ENCODE measurements at places on chromosomes 12 and 14.

DNA sequence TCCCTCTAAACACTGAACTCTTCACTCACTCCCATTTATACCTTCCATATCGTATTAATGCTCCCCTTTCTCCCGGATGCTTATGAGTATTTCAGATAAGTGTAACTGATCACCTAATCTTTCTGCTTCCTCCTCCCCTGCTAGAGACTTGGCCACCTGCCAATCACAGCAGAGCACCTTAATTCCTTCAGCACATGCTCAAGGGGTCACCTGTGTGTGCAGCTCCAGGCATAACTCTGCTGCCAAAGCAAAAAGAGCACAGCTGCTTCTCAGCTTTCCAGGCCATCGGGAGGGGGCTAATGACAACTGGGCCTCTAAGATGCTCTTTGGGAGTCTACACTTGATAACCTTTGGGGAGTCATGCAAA is 106.9 kb upstream of the DYRK2 start:
- peak; percentile 76 for DNase-seq

DNA sequence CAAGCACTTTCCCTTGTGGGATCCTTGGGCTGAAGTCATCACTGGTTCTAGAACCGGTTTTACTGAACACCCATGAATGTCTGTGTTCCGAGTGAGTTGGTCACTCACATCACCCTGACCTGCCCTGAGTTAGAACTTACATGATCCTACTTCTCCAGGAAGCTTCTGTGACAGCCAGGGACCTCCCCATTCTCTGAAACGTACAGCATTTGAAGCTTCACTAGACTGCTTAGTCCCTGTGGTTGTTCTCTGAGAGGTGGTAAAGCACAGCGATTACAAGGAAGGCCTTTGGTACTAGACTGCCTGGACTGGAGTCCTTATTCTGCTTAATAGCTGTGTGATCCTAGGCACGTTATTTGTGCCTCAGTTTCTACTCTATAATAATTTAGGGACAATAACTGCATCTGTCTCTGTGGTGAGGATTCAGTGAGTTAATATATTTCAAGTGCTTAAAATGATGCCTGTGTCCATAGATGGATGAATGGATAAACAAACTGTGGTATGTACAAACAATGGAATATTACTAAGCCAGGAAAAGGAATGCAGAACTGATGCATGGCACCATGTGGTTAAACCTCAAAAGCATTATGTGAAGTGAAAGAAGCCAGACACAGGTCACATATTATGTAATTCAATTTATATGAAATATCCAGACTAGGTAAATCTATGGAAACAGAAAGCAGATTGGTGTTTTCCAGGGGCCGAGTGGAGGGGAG is 54.7 kb upstream of the DDX11 start:
- no peak for DNase-seq

DNA sequence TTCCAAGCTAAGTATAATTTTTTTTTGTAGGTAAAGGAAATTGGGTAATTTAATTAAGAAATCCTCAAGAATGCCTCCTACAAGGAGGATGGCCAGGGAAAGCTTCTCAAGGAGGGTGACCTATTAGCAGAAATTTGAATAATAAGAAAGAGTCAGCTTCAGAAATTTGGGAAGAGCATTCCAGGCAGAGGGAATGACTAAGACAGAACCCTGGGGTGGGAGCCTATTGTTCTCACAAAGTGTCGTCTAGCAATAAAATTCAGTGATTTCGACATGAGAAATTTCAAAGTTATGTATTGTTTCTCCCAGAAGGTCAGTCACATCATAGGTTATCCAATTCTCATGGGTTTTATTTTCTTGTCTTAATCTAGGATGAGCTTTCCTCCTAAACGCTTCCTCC is 1168.4 kb downstream of the AACS start:
- DNase-seq, result no peak

- DNase-seq, result peak; percentile 9
These were observed 3.6 kb upstream of the VRK1 start for GRCh38 chr14:96793547-96793946.

- DNase-seq, result no peak
These were observed 25.9 kb upstream of the NID2 start for GRCh38 chr14:52094546-52095271.

DNA sequence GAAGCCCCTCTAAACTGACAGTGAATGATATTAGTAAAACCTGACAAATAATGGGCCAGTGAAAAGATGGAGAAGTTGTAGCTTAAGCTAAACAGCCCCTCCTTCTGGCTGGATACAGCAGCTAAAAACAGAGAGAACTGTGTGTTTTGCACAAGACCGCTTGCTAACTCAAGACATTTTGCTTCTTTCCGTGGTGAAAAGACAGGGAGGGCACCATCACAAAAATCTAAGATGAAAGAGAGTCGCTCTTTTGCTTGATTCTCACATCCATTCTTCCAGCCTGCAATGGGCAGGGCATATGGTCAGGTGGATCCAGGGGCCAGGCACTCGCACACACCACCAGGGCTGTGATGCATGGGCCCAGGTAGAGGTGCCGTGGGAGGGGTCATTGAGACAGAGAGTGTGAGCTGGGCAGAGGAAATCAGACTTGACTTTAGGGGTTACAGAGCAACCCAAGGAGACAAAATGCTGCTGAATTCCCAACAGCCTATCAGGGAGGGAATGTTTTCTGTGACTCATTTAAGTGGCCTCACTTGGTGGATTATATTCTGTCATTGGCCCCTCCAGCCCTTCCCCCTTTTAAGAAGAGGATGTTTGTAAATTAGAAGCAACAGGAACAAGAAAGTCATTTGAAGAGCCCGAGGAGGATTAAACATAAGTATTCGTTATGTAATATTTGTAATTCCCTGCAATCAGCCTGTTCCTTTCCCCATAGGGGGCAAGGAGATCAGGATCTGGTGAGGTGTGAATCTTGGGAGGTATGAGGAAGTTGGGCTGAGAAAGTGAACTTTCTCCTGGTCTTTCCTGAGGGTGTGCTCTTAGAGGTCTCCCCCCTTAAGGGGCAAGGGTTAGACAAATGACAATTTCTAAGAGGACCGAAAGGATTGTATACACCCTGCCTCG is 12.3 kb downstream of the EMP1 start:
- DNase-seq, result no peak

GRCh38 chr12:44972746-44973421 is 78.0 kb downstream of the DBX2 start:
- peak; percentile 6 for DNase-seq

DNA sequence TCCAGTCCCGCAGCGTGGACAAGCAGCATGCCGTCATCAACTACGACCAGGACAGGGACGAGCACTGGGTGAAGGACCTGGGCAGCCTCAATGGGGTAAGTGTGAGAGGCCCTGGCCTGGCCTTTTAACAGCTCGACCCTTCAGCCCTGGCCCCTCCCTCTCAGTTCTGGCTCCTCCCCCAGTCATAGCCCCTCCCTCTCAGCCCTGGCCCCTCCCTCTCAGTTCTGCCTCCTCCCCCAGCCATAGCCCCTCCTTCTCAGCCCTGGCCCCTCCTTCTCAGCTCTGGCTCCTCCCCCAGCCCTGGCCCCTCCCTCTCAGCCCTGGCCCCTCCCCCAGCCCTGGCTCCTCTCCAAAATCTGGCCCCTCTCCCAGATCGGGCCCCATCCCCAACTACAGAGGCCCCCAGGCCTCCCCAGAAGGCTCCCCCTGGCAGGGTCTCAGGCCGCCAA is 11.2 kb downstream of the CEP170B start:
- peak; percentile 30 for DNase-seq

DNA sequence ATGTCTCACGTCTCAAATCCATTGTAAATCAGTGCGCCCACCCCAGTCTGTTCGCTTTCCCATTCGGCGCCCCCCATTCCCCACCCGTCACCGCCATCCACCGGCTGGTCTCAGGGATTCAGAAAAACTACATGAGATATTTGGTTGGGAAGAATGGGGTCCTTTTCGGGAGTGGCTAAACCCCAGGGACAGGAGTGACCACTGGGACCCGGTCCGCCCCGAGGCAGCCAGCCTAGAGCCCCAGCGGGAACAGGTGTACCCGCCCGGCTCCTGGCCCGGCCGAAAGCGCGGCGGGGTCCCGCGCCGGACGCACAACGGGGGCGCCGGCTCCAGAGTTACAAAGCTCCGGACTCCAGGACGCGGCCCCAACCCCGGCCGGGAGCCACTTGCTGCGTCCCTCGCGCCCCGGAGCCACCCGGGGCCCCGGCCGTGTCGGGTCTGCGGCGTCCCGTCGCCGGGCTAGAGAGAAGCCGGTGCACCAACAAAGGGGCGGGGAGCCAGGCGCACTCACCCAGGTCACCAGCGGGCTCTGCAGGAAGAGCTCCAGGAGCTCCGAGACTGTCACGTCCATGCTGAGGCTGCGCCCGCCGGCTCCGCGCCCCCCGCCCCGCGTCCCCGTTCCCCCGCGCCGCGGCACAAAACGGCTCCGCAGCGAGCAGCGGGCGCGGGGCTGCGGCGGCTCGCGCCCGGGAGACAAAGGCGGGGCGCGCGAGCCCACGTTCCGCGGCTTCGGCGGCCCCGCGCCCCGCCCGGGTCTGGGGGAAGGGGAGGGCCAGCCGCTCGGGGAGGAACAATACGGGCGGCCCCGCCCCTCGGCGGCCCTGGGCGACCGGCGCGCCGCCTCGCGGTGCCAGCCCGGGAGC is at the start of gene CCDC88C:
Gene CCDC88C, minus strand, starts transcription at position 701 of the 863 bp plus-strand sequence. Its CDS starts 130 bp downstream, at position 571.
- peak; percentile 83 for DNase-seq

- DNase-seq, result no peak
These were observed at the start of gene C14orf180 for GRCh38 chr14:104579507-104579906. TSS of gene C14orf180 (plus strand) at chr14:104579764. CDS start at chr14:104586431, 6,667 bp downstream.

GRCh38 chr12:26058818-26059217 is 66.0 kb downstream of the BHLHE41 start:
- DNase-seq, result no peak

DNA sequence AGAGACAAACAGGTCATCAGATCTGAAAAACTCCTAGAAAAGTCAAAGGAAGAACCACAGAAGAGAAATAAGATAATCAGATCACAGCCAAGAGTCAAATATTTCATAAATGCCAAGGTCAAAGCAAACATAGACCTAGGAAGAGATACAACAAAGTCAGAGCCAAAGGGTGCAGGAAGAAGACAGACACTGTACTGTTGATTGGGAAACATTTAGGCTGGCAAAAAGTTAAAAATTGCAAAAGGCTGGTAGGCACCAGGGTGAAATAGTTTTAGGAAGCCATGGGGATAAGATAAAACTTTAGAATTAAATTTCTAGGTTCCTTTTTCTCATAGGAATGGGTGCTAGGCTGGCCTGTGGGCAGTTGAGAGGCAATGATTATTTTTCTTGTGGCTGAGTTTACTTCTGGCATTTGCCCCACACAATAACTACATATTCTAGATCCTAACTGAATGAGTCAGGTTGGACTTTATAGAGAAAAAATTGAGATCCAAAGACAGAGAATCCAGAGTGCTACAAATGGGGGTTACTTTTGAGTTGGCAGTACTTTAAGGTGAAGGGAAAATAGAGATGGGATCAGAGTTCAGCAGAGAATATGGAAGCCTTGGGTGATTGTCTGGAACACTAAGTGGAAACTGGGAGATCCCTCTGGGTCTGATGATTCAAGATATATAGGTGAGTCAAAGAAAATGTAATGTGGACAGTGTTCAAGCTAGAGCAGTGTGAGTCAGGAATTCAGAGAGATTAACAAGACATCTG is 215.5 kb downstream of the C12orf50 start:
- DNase-seq, result no peak

DNA sequence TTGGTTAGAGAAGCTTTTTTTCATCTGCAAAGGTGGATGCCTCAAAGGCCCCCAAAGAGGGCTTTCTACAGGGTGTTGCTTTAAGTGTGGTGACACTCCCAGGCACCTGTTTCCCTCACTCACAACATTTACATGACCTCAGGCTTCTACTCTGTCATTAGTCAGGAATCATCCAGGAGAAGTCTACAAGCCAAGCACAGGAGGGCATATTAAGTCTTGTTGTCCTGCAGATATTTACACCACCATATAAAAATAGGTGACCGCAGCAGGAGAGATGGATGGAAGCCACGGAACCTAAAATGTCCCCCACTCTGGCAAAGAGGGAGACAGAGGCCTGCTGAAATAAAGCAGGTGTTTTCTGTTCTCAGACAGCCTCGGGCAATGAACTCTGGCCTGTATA is 7.5 kb upstream of the DPF3 start:
- DNase-seq, result no peak

DNA sequence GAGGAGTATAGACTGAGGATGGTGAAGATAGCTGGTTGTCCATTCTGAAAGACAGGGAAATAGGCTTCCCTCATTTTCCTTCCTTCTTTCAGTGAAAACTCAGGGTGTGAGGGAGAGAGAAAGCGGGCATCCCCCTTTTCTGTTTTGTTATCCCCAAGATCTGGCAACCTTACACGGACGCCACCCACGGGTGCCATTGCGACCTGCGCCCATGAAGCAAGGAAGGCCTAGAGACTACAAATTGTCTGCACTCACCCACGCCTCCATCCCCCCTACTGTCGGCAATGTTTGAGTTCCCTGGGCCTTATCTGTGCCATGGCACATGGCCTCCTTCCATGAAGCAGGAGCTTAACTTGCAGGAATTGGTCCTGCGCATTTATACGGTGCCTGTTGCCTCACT is 115.0 kb upstream of the IGF1 start:
- no peak for DNase-seq

DNA sequence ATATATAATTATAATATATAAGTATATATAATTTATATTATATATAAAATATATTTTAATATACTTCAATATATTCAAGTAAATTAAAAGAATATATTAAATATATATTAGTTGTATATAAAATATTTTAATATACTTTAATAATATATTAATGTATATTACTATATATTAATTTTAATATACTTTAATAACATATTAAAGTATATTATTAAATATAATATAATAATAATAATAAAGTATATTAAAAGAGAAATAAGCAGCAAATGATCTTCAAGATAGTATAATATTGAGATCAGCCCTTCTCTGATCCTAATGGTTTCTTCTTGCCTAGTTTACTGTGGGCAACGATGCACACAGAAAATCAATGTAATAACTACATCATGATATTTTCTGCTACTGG is 2.3 kb downstream of the OR4M1 start:
- no peak for DNase-seq

DNA sequence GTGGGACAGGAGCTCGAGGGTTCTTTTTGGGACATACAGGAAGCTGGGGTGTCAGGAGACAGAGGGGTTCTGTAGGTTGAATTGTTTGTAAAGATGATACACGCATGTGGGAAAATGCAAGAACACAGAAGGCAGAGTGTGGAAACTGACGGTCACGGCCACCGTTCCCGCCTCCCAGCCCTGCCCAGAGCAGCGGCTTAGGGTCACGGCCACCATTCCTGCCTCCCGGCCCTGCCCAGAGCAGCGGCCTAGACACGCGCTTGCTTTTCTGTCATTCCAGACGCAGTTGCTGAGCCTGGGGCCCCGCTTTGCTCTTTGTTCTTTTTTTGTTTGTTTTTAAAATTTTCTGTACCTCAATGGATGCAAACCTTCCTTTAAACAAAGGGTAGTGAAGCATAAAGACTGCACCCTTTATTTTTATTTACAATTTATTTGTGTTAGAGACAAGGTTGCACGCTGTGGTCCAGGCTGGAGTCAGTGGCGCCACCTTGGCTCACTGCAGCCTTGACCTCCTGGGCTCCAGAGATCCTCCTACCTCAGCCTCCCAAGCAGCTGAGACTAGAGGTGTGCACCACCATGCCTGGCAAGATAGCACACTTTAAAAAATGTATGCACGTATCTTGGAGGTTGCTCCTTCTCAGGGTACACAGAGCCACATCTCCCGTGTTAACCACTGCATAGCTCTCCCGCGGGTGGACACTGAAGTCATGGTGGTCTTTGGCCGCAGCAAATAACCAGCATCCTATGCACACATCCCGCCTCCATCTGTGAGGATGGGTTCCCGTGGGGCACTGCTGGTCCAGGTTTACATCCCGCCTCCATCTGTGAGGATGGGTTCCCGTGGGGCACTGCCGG is 142.3 kb downstream of the ADGRD1 start:
- no peak for DNase-seq

- no peak for DNase-seq
These were observed 33.9 kb downstream of the SPTLC2 start for GRCh38 chr14:77582511-77582910.
